Esophagus squamous epithelium (tissue), 5 donors: ENCODE measurements at places on chromosomes 5 and 9. TPM values are rescaled to one million over a fixed set of nuclear protein-coding genes. Genes with fewer than 3 reads are reported as not detected.

Gene IL3
- not detected for total RNA-seq

Gene TNFSF8
- total RNA-seq: 0.21 TPM

Gene PCDHGA7
- total RNA-seq: 2.0 TPM

Gene ADAMTS12
- total RNA-seq: 0.73 TPM

Gene SPINK1
- total RNA-seq: not detected

Gene OR1J2
- total RNA-seq: not detected

Gene CTNND2
- total RNA-seq: 0.38 TPM

Gene RFK
- 10.4 TPM for total RNA-seq

Gene PRDM9
- total RNA-seq: not detected

Gene RBM27
- total RNA-seq: 14.1 TPM

Gene RELL2
- 10.4 TPM for total RNA-seq

Gene CFAP77
- total RNA-seq: not detected

Gene BSPRY
- 41.2 TPM for total RNA-seq

Gene EGFLAM
- 1.7 TPM for total RNA-seq

Gene HSD17B3
- total RNA-seq: not detected

Gene NAA35
- total RNA-seq: 20.8 TPM

Gene PCDHGA2
- total RNA-seq: 2.9 TPM

Gene LAMC3
- 4.6 TPM for total RNA-seq

Gene RGS7BP
- total RNA-seq: 1.7 TPM

Gene SLCO6A1
- total RNA-seq: not detected
